ENCODE measurements at places on chromosomes 11 and 22.

DNA sequence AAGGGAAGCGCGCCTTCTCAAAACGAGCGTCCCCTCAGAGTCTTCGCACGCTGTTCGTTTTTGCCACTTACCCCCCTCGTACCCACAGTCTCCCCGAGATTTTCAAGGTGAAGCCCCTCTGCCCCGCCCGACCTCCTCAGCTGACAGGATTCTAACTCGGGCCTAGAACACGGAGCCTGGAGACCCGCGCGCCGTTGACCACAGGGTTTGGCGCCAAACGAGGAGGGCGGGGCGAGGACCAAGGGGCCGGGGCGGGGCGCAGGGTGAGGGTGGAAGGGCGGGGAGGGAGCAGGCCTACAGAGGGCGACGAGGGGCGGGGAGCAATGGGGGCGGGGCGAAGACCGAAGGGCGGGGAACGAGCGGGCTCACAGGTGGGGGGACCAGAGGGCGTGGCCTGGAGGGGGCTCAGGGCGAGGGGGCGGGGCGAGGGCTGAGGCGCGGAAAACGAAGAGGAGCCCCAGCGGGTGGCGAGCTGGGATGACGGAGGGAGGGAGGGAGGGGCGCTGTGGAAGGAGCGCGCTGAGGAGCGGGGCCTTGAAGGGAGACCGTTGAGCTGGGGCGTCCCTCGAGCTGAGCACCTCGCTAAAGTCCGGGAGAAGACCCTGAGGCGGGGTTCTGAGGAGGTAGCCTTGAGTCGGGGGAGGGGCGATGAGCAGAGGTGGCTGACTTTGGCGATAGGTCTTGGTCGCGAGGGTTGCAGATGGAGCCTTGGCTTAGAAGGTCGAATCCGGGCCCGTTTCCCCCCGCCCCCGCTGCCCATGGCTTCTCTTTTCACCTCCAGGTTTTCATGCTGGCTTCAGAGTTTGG lies at the start of gene DMC1:
Gene DMC1, minus strand, starts transcription at position 212 of the 807 bp plus-strand sequence. CDS start 1,927 bp downstream, outside the sequence.
- peak; percentile 84 for DNase-seq

GRCh38 chr11:44382118-44382517 lies 72.2 kb upstream of the ALX4 start:
- no peak for DNase-seq

DNA sequence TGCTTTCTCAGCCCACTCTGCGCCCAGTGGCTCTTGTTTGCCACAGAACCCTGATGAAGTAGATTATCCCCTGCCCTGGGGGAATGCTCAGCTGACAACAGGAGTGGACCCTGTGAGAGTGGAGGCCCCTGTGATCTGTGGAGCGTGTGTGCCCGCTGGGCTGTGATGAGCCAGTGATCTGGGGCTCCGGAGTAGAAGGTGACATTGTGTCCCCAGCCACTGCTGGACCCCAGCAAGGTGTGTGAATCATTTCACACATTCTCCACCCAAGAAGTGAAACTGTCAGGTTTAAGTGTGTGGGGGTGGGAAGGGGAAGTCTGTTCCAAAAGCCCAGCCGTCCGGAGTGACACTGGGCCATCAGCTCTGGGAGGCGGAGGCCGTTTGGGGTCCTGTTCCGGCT lies 33.1 kb upstream of the GRAMD4 start:
- DNase-seq = no peak

DNA sequence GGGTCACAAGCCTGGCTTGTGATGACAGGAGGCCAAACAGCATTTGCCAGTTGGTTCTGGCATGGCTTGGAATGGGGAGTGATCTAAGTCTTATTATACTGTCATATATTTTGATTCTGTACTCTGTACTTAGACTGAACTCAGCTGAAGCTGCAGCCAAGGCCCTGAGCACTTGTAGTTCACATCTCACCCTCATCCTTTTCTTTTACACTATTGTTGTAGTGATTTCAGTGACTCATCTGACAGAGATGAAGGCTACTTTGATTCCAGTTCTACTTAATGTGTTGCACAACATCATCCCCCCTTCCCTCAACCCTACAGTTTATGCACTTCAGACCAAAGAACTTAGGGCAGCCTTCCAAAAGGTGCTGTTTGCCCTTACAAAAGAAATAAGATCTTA lies 843 bp downstream of the OR56B1 start:
- no peak for DNase-seq

DNA sequence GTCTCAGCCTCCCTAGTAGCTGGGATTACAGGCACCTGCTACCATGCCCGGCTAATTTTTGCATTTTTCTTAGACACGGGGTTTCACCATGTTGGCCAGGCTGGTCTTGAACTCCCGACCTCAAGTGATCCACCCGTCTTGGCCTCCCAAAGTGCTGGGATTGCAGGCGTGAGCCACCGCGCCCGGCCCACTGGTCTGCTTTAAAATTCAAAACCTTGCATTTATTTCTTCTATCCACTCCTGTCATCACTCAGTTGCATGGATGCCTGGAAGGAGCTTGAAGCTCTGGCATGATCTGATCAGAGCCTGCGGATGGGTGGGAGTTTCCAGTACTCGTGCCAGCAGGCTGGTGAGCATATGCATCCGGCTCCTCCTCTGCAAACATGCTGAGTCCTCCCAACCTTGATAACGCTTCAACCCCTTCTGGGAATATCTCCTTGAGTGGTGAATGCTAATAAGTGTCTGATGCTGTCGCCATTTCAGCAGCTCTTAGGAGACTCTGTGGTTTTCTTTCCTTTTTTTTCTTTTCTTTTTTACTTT lies 39.6 kb downstream of the UBASH3B start:
- no peak for DNase-seq

DNA sequence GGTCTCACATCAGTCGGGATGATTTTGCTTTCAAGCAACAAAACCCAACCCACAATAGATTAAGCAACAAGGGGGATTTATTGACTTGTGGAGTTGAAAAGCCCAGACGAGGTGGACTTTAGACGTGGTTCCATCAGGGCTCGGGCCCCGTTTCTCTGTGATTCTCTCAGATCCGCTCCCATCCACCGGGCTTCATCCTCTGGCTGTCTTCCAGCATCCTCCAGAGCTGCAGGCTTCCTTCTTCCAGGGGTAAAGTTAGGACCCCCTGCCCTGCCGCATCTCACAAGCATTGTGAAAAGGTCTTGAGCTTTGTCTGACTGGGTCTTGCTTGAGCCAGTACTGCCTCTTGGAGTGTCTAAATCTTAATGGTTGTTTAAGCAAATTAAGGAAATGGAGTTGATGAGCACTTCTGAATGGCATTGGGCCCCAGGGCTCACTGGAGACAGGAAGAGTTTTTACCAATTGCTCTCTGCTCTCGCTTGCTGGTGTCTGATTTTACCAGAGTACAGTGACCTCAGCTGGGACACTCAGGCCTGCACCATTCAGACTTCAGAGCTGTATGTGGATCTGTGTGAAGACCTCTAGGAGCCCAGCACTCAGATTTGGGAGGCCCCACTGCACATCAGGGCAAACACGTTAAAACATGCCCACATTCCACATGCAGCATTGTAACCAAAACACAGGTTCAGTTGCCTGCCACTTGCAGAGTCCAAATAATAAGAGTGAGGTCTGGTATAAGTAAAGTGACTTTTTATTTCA lies 13.5 kb upstream of the FTH1 start:
- DNase-seq = no peak

GRCh38 chr11:83557653-83558052 lies 271.5 kb upstream of the CCDC90B start:
- DNase-seq = no peak

DNA sequence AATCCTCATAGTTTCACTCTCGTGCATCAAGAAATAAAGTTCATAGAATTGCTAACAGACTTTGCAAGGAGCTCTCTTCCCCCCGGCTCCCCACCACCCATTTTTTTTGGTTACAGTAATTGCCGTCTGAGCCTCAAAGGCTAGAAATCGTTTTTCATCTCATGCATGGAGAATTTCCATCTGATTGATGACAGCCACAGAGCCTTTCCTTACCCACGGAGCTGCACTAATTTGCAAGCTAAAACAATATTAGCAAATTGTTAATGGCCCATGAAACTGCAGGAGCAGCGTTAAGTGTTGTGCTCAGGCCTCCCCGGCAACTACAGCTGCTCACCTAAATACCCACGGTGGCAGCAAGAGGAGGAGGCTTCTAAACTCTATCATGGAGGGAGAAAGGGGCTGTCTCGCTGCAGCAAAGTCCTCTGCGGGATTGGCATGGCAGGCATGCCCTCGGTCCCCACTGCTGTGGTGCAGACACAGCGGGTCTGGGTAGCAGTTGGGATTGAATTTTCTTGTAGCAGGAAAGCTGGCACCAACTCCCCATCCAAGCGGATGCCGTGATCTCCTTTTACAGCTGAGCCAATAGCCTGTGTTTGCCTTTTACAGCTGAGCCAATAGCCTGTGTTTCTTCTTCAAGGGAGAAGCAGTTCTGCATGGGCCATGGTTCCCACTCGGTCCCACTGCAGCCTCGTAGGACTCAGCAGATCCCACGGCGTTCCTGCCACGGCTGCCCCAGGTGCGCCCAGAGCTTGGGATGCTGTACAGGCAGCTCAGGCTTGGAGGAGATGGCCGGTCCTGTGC lies 412.3 kb downstream of the BRD1 start:
- DNase-seq = no peak

- DNase-seq = no peak
These were observed 12.4 kb downstream of the CRELD2 start for GRCh38 chr22:49930596-49931412.

DNA sequence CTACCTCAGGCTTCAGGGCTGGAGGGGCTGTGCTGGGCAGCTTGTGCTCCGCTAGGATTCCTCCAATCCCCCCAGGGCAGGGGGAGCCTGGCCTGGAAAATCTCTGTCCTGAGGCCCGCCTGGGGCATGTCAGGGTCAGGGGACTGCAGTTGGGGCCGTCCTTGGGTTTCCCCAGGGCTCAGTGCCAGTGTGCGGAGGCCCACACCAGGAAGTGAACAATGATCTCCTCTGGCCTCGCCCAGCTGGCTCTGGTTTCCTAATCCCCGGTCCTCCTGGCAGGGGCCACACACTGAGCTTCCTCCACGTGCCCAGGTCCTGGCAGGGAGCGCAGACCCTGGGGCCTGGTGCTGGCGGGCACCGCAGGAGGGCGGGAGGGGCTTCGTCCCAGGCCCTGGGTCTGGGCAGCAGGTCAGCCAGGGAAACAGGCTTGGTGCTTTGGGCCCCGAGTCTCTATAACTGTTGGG lies 1.4 kb upstream of the MUC2 start:
- peak; percentile 19 for DNase-seq

GRCh38 chr22:33519071-33519973 lies 401.0 kb downstream of the LARGE1 start:
- peak; percentile 17 for DNase-seq

- DNase-seq = no peak
These were observed 24.9 kb downstream of the ZBTB16 start for GRCh38 chr11:114084414-114084813.

DNA sequence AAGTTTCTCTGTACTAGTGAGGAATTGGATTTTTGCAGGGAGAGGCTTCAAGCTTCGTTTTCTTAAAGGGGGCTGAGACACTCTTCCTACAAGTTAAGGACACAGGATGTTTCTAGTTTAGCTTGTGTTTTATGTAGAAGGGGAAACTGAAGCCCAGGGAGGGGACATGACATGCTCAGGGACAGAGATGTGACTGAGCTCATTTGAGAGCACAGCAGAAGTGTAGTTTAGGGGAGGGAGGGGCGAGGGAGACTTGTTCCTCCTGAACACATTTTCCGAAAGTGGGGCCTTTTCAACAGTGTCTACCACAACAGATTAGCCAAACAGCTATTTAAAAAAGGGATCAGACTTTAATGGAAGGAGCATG lies 148.1 kb downstream of the FBXO7 start:
- DNase-seq = no peak

DNA sequence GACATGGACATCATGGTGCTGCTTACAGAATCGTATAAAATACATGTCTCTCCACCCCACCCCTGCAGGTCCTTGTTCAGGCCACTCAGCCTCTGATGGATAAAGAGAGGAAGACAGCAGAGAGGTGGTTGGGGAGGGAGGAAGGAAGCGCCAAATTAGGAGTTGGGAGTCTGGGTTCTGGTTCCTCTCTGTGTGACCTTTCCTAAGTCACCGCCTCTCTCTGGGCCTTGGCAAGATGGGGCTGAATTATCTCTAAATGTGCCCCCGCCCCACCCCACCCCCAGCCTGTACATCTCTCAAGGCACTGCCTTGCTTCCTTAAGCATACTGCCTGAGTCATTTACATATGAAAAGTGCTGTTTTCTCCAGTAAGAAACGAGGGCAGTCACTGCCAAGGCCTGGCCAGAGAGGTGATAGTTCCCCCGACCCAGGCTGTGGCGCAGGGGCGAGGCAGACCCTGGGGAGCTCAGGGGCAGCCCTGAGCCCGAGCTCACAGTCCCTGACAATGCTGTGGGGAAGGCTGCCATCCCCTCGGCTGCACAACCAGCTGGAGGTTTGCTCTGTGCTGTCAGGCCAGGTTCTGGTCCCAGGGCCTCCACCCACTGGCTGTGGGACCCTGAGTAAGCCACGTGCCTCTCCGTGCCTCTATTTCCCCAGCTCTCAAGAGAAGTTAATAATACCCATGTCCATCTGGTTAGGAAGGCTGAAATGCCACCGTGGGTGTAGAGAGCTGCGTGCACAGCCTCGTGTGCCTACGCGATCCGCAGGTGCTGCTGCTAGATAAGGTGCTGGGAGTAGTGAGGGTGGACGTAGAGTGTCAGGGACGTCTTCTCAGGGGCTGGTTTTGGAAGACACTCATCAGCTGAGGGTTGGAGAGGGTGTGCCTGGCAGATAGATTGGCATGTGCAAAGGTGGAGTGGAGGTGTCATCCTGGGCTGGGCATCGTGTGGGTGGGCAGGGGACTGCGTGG lies 55.3 kb downstream of the CACNA1I start:
- DNase-seq = no peak
